ENCODE measurements at places on chromosomes 12 and 14. TPM values are rescaled to one million over a fixed set of nuclear protein-coding genes. Genes with fewer than 3 reads are reported as not detected.

The KRT8 gene
- 9.3 TPM for total RNA-seq

The EPYC gene
- not detected for total RNA-seq

The RNU4-1 gene
- total RNA-seq: not detected

The COL2A1 gene
- total RNA-seq: not detected

The APOF gene
- not detected for total RNA-seq

The SLCO1A2 gene
- total RNA-seq: not detected
